ENCODE measurements at places on chromosomes 1 and 21.

- no peak for DNase-seq
Measured at GRCh38 chr21:46253610-46254124, 25.1 kb upstream of the LSS start.

DNA sequence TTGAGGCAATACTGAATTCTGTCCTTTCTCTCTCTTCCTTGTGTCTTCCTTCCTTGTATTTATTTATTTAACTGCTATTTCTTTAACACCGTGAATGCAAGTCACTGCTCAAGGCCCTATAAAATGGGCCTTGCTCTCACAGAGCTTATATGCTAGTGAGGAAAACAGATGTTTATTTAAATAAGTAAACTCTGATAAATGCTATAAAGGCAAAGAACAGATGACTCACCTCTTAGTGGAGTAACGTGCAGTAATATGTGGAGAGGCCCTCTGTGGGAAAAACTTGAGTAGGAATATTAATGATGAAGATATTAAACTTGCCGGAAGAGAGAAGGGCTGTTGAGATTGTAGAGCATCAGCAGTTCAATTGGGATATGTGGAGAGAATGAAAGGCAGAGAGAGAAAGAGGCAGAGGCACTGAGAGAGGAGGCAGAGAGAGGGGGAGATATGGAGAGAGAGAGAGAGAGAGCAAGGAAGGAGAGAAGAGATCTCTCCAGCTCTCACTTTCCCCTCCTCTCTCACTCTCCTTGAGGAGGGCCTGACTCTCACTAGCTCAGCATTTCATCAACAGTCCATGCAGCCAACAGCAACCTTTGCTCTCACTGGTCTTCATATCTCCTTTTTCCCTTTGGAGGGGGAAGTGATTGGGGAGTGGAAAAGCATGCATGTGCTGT, 322.2 kb downstream of the LMX1A start:
- no peak for DNase-seq

DNA sequence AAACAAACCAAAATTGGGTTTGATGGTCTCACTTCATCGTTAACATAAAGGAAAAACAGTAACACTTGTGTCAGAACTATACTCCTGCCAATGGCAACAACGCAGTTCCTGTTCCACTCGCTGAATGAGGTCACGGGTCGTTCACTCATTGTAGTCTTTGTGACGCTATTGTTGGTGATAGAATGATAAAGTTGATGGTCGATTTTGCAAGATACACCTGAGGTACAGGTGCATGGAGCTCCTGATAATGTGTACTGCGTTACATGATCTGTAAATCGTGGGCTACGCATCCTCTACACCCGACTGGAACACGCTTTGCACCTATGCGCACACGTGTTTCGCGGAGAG, 391 bp upstream of the CENPS start:
- DNase-seq: no peak

- no peak for DNase-seq
Measured at GRCh38 chr1:118989006-118989815, 1.1 kb upstream of the TBX15 start.

- peak; percentile 22 for DNase-seq
Measured at GRCh38 chr1:219676012-219676765, 63.3 kb upstream of the ZC3H11B start.

DNA sequence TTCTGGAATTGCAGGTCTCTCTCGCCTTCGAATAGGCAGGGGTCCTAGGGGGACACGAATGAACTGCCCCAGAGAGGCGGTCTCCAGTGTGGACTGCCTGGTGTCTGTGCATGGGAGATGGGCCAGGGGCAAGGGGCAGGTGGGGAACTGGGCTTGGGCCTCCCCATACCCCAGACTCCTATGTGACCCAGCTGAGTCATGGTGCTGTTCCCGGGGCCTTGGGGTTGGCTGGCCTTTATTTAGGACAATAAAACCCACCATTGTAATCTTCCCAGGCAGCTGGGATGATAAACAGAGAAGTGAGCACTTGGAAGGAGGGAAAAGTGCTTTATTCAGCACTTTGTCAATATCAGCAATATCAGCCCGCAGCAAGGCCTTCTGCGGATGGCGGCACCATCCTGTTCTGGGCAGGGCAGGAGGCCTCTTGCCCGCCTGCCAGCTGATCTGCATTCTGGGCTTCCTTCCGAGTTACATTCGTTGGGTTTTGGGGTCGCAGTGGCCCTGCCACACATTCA, 209.0 kb upstream of the TMEM51 start:
- DNase-seq: no peak

Data from muscle of back (tissue), 13 donors.